ENCODE measurements at places on chromosomes 1 and 21.

DNA sequence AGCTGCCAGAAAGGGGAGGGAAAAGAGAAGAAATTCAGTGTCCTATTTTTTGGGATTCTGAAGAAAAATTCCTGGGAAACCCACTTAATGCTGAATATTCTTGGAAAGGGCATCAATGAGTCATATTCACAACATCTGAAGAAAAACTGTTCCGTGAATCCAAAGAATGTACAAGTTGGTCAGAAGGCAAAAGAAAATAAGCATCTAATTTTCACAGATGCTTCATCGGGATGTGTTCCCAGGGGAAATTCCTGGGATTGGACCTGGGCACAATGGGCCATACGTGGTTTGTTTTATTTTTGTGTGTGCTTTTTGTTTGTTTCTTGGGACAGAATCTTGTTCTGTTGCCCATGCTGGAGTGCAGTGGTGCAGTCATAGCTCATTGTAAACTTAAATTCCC is 112.2 kb downstream of the MAP3K21 start:
- DNase-seq: no peak

DNA sequence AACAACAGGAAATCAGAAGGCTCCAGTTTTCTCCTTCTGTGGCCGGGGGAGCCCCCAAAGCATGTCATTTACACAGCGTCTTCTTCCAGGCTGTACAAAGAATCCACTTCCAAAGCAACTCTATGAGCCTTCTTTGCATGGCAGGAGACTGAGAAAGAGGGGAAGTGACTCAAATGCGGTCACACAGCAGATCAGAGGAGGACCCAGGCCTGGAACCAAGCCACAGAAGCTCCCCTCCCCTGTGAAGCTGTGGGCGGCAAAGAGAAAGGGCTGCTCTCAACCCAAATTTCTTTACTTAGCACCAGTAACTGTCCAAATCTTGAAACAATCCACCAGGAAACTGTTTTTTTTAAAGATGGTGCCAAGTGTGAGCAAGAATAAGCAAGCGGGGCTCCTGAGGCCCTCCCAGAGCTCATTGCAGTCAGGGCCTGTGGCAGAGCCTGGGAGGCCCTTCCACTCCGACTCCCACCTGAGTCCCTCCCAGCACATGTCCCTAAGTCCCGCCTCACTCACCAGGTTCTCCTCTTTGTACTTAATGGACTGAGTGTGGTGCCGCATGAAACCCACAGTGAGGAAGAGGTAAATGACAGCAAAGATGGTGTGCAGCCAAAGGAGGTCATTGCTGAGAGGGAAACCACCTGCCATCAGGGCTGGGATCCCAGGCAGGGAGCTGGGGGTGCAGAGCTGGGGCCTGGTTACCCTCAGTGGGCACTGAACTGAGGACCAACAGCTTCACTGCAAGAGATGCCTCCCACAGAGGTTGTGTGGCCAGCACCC is 15.9 kb downstream of the TMEM63A start:
- peak; percentile 90 for DNase-seq

DNA sequence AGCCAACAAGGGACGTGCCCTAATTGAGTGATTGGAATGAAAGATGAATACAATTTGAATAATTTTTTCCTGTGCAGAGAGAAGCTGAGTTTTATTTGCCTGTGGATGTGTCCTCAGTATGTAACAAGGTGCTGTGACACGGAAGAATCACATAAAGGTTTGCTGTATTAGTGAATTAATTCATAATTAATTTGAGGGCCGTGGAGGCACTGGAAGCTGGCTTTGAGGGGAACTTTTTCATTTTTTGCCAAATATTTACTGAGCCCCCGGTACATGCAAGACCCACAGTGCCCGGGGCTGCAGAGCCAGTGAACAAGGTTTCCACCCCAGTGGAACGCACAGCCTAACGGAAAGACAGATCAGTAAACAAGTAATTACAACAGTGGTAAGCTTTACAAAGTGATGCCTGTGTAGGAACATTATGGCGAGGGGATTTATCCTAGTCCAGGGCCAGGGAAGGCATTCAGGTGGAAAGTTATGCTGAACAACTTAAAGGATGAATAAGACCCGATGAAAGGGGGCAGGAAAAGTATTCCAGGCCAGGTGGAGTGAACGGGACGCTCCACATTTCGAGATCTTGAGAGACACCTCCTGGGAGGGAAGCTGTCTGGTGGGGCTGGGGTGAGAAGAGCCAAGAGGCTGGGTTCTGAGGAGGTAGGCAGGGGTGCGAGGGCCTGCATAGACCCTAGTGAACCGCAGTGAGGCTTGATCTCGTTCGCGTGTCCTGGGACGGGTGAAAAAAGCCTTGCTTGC is 773 bp upstream of the RCC2 start:
- no peak for DNase-seq

DNA sequence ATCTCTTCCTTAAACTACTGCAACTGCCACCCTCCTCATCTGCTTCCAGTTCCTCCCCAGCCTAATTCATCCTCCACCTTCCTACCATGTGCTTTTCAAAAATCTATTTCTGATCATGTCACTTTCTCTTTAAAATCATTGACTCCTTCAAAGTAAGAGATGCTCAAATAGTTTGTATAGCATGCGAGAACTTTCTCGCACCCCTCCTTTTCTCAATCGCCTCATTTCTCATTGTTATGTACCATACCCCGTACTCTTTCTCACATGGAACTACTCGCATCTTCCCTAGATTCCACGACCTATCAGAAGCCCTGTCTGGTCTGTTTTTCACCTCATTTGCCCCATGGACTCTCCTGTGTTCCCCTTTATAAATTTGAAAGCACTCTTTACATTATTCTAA is 238.2 kb downstream of the NRIP1 start:
- no peak for DNase-seq

- DNase-seq: peak; percentile 41
Measured at GRCh38 chr1:39701049-39701439, 9.8 kb upstream of the HPCAL4 start.

GRCh38 chr1:47679301-47679791 is 241.5 kb downstream of the FOXD2 start:
- DNase-seq: peak; percentile 42

- no peak for DNase-seq
Measured at GRCh38 chr1:245800901-245801605, 646.3 kb downstream of the KIF26B start.

Data from Daoy (cell line).